ENCODE measurements at places on chromosomes 5 and 9. TPM values are rescaled to one million over a fixed set of nuclear protein-coding genes. Genes with fewer than 3 reads are reported as not detected.
A peak's percentile ranks its signal among the peaks of the same experiment; 100 is the strongest.

ERCC8 gene
- 7.3 TPM for total RNA-seq

DNA sequence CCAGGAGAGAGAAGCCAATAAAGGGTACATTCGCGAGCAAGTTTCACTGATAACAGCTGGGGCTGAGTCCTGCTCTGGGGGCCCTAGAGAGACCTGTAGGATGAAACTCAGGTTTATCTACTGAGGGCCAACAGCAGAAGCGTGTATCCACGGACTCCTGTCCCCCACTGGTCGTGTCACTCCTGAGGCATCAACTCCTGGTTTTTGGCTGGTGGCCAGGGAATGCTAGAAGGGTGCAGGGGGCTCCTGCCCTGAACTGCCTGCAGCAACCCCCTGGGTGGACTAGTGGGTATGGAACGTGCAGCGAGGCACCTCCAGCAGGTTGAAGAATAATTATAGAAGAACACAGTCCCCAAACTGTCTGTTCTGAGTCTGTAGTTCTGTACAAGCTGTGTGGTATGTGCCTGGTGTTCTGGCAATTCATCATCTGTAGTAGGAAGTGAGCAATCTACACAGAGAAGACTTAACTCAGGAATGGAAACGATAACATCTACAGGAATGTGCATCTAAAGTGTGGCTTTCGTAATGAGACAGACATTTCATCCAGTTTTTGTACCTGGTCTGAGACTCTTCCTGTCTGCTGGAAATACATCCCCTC lies 64.5 kb upstream of the GNA14 start:
- no peak for DNase-seq

GRCh38 chr9:95820074-95820473 lies 55.4 kb upstream of the ERCC6L2 start:
- DNase-seq, result no peak

- DNase-seq, result no peak
These were observed 18.0 kb upstream of the PLEKHG4B start for GRCh38 chr5:73768-74502.

DNA sequence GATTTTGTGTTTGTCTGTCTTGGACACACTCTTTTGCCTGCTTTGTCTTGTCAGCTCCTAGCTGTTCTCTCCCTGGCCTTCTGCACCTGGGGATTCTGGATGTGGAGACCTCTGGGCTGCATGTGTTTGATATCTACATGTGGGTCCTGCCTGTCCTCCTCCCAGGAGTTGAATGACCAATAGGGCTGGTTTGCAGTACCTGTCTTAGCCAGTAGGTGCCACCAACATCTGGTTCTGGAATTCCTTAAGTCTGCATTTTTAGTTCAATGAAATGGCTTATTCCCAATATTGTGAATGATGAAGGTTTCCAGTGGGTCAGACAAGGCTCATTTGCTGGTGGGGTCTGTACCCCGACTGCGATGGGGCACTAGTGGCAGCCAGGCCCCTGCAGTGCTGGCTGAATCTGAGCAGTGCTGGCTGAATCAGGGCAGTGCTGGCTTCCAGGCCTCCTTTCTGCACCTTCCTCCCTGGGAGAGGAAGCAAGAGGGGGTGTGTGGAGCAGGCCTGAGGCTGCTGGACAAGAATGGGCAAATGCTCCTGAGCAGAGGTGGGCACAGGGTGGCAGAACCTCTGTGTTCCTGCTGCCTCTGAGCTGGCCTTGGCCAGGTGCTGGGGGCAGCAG lies 73.3 kb downstream of the RXRA start:
- DNase-seq, result no peak

TSSK1B gene
- not detected for total RNA-seq

TCERG1 gene
- 97.8 TPM for total RNA-seq

- no peak for DNase-seq
These were observed 50.8 kb upstream of the TPD52L3 start for GRCh38 chr9:6277417-6277816.

DNA sequence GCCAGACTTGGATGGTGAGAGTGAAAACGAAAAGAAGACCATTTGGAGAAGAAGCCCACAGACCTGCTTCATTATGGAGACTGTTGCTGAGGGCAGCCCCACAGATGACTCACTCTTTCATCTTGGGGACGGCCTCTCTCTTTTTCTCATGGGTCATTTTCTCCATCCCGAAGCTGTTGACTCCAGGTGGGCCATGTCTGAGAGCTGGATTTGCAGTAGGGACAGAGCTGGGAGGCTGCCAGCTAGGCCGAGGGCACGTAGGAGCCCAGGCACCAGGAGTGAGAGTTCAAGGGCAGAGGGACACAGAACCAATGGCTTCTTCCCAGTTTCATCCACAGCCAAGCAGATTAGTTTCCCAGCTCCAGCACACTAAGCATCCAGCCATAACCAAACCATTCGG lies 92.4 kb downstream of the S1PR3 start:
- DNase-seq, result no peak

DNA sequence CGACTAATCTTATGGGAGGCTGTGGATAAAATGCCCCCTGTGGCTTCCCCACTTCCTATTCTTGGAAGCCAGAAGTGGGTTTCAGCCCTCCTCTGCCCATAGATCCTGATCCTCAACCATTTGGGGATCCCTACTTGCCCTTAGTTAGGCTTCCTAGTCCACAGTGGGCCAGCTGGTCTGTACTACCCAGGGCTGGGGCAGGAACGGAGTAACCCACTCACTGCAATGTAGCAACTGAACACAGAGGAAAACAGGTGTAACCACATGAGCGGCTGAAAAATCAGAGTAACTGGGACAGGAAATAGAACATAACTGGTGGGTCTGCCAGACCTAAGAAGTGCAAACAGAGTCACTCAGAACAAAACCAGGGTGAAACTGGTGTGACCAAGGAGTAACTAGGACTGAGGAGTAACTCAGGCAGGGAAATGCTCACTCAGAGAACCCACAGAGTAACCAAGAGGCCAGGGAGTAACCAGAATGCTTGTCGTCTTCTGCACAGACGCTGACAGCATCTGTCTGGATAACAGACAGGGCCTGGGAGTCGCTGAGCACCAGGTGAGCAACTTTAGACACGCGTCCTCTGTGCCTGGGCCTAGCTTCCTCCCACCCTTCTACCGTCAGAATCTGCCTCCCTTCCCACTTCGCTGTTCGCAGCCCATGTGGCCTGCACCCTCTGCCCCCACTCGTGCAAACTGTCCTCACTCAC lies 1.0 kb downstream of the AQP3 start:
- no peak for DNase-seq

LTC4S gene
- 10.6 TPM for total RNA-seq

DNA sequence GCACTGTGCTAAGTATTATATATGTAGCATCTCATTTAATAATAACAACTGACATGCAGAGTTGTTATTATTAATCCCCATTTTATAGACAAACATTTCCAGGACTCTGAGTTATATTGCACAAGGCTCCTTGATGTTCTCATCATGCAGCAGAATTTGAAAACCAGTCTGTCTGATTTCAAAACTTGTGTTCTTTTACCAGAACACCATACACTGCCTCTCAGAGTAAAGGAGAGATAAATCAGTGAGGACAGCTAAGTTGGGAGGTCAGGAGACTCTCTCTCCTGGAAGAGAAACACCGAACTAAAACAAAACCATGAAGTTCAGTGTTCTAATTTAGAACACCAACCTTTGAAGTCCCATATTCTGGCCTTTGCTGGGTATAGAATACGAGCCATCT lies 92.7 kb upstream of the TNC start:
- DNase-seq, result no peak

DNA sequence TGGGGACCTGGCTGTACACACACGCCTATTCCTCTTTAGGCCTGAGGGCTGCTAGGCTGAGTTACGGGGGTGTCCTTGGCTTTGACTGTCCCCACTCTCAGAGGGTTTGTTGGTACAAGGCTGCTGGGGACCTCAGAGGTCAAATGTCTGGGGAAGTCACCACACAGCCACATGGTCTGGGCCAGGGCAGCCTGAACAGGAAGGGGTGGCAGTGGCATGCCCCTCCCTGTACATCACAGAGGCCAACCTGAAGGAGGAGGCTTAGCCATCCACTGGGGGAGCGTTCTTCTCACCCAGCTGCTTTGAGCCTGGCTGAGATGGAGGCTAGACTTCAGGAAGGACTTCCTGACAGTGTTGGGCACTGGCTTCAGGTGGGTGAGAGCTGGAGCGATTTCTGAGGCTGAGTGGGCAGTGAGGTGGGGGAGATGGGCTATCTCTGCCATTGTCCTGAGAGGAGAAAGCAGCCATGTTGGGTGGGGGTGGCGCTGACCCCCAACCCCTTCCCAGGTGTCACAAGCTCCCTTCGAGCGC lies 36.3 kb downstream of the CXXC5 start:
- DNase-seq, result peak; percentile 4

FCN1 gene
- total RNA-seq, result 1.5 TPM

ADGRD2 gene
- total RNA-seq, result not detected

SHOC1 gene
- not detected for total RNA-seq

- DNase-seq, result no peak
These were observed 2.6 kb upstream of the PLAA start for GRCh38 chr9:26949637-26950069.

- DNase-seq, result no peak
These were observed 173.7 kb downstream of the SLC28A3 start for GRCh38 chr9:84166891-84167290.

DNA sequence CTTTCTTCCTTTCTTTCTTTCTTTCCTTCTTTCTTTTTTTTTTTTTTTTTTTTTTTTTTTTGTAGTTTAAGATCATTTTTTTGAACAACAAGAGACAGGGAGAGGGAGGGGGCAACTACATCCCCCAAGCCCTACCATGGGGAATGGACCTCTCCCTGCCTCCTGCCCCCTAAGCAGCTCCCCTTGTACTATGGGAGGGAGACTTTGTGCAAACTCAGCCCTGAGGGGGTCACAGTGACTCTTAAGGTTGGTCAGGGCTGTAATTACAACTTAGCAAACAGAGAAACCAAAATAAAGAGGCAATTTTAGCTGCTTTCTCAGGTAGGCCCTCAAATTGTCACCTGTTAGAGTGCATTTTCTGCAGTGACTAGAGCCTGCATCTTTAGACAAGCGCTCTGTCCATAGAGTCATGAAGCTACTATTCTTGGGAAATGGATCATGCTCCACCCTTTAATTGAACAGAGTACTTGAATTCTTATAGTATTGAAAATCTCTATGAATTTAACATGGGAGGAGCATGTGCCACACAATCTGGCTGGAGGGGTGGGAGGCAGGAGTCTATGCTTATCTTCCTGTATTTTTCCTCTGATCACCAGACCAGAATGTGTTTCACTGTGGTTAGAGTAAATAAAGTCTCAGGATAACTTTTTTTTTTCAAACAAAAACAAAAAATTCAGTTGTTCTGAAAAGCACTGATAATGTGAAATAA lies 24.3 kb upstream of the PIK3R1 start:
- DNase-seq, result no peak

DNA sequence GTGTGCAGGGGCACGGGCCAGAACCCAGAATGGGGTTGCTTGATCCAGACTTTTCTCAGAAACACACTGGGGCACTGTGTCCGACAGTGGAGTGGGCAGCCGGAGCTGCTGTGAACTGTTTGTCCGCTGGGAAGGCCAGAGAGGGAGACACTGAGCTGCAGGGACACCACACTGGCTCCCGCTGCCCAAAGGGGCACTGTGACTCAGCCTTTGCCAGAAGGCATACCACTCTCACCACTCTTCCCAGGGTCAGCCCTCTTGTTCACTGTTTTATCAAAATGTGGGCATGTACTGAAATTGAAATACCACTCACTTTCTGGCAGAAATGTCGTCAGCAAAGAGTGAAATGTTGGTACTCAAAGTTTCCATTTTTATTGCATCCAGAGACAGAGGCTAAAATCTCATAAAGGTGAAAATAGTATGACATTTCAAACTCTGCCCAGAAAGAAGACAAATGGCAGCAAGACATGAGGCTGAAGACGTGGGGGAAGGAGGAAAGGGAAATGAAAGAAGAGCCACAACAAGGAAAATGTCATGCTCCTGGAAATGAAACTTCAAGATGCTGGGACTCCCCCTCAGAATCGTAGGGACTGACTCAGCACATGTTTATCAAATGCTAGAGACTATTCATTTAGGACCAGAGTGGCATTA lies 4.5 kb upstream of the IL7R start:
- DNase-seq, result no peak

DNA sequence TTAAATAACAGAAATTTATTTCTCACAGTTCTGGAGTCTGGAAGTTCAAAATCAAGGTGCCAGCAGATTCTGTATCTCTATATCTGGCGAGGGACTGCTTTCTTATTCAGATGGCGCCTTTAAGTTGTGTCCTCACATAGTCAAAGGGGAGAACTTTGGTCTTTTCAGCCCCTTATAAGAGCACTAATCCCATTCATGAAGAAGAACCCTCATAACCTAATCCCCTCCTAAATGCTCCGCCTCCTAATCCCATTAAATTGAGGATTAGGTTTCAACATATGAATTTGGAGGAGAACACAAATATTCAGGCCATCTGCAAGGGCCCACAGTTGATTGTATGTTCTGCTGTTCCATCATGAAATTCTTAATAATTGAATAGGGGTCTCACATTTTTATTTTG lies 10.8 kb upstream of the CCDC152 start:
- no peak for DNase-seq

DNA sequence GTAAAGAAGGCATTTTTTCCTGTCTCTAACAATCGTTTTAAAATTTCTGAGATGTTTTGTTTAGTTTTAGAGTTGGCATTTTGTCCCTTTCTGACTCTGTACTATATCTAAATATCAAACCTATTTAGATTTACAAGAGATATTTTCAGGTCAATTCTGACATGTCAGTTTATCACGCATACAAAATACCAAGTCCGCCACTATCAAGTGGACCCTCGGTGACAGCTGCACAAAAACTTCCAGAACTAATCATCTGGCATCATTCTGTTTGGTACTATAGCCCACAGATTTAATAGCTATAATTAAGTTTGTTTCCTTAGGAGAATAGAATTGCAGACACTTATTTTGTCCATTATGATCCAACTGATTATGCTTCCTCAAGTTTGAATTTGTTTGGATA lies 1278.2 kb downstream of the CDH12 start:
- DNase-seq, result no peak

DNA sequence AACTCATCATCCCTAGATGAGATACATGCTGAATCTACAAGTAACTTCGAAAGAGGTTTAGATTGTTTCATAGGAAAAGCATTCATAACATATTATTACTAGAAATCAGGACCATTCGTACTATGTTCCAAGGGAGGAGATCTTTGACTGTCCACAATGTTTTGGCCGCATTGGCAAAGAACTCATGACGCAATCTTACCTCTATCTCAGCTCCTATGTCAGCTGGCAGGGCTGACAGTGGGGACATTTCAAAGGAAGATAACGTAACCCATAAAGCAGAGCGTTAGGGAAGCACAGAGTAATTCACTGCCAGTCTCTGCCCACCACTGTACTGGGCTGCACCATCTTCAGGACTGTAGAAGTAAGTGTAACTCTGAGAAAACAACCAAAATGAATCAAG lies 69.7 kb downstream of the EFNA5 start:
- no peak for DNase-seq

DNA sequence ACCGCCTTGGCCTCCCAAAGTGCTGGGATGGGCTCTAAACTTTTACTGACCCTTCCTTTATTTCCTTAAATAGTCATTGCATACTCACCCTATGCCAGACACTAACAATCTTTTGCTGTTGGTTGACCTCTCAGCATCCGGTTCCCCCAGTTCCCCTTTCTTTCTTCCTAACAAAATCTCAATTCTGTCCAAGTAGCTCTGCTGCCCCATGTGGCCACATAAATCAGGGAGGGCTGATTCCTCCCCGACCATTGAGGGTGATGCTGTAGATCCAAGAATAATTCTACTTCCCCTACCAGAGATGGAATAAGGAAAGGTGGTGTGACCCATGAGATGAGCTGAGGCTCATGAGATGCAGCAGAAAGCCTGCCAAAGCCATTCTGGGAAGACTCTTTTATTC lies 315.3 kb upstream of the MSX2 start:
- DNase-seq, result no peak

SLC28A3 gene
- total RNA-seq, result 0.12 TPM

AMBP gene
- not detected for total RNA-seq
